ENCODE measurements at places on chromosomes 5 and 9. TPM values are rescaled to one million over a fixed set of nuclear protein-coding genes. Genes with fewer than 3 reads are reported as not detected.

- no peaks in the 10 kb centered on the region for H3K36me3 ChIP-seq
- no peaks in the 10 kb centered on the region for H3K27me3 ChIP-seq
- H3K4me3 ChIP-seq: no peak overlapping the region
These were observed 34.1 kb downstream of the STARD4 start for GRCh38 chr5:111478266-111478665.

The AK8 gene
- total RNA-seq: 0.42 TPM

GRCh38 chr9:117092582-117092981, 322.3 kb downstream of the ASTN2 start:
- H3K4me3 ChIP-seq: no peak overlapping the region
- no peaks in the 10 kb centered on the region for H3K4me1 ChIP-seq
- no peak overlapping the region for H3K27ac ChIP-seq
- no peak for DNase-seq
- H3K27me3 ChIP-seq: no peaks in the 10 kb centered on the region

The CA9 gene
- 10.7 TPM for total RNA-seq
